Mucosa of descending colon (tissue), 3 donors: ENCODE measurements at places on chromosomes 11 and 22.
A peak's percentile ranks its signal among the peaks of the same experiment; 100 is the strongest.

DNA sequence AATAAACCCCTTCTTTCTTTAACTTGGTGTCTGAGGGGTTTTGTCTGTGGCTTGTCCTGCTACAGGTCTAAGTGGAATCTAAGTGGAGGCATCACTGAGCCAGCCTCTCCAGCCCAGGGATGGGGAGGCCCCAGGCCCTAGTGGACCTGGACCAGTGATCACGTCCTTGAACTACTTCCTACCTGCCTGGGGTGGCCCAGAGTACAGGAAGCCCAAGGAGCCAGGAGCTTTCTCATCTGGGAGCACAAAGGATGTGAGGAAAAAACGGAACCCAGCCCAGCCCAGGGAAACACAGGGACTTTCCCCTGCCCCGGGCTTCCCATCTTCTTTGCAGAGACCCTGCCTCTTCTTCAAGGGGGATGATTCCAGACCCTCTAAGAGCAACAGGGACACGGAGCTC, 3.5 kb upstream of the CD5 start:
- DNase-seq = no peak

DNA sequence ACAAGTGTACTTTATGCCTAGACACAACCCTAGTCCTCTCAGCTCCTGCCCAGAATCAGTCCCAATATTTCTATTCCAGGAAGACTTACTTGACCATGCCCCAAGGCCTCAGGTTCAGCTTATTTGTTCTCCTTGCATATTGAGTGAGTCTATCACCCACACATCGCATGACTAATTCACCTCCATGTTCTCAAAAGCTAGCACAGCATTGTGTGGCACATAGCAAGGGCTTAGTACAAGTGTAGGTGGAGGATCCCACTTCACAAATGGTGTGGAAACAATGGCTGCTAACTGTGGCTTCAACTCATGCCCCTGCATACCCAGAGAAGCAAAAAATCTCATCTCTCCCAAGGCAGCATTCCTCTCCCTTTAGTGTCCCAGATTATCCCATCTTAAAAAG, 602.6 kb upstream of the API5 start:
- no peak for DNase-seq

GRCh38 chr11:70625582-70626518, 227.5 kb downstream of the CTTN start:
- no peak for DNase-seq

- no peak for DNase-seq
Observed at GRCh38 chr22:36267896-36268485, 15.1 kb downstream of the APOL1 start.

- no peak for DNase-seq
Observed at GRCh38 chr22:47289336-47289985, 527.0 kb downstream of the TBC1D22A start.

DNA sequence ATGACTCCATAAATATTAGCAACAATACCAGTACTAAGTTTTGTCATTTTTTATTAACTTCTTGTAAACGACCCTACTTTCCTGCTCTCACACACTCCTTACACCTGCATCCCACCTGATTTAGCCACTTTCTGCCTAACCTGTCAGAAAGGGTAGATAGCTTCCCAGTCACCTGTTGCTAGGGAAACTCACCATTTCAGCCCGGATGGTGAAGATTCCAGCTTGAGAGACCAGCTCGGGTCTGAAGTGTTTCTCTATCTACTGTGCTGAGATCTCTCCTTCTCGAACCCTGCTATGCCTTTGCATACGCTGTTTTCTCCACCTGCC, at the start of gene PARVG:
PARVG (plus strand) TSS at position 220 of the 327 bp plus-strand sequence. CDS start 2,405 bp downstream, outside the sequence.
- DNase-seq = no peak

DNA sequence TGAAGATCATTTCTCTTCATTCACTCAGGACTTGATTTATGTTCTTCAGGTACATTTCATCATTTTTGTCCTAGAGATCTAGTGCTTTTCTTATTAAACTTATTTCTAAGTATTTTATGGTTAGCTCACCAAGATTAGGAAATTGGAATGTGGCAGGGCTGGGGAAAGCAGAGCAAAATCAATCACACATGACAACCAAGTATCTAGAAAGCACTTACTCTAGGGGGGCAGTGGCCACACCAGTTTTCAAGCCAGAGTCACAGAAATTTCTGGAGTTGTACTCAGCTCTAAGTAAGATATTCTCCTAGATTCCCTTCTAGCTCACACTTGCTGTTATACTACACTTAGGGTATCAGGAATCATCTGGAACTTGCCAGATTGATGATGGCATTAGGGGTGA, 33.3 kb upstream of the MYEOV start:
- DNase-seq = no peak

GRCh38 chr22:45657701-45658100, 13.9 kb upstream of the ATXN10 start:
- DNase-seq = no peak

DNA sequence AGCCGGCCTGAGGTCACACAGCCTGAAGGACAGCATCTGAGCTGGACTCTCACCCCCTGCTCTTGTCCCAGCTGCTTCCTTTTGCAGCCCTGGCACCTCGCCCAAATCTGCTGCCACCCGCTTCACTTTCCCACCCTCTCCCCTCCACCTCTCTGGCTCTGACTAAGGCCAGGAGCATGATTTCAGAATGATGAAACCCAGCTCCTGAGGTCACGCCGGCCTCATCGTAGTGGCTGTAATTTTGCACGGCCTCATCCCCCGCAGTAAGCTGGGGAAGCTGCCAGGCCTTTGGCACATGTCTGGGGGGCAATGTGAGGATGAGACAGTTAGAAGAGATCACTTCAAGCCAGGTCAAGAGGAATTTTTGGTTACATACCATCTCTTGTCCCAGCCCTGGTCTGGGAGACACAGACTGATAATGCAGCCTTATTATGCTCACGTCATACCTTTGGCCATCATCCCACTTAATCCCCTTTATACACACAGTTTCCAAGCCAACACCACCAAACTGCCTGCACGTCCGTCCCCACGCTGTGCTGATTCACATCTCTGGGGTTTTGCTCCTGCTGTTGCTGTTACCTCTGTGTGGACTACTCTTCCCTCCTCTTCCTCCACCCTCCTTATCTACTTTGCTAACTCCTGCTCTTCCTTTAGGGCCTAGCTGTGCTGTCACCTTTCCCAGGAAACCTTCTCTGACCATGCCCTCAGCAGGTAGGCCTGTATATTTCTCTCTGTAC, 58.1 kb downstream of the CHRDL2 start:
- DNase-seq = peak; percentile 67

DNA sequence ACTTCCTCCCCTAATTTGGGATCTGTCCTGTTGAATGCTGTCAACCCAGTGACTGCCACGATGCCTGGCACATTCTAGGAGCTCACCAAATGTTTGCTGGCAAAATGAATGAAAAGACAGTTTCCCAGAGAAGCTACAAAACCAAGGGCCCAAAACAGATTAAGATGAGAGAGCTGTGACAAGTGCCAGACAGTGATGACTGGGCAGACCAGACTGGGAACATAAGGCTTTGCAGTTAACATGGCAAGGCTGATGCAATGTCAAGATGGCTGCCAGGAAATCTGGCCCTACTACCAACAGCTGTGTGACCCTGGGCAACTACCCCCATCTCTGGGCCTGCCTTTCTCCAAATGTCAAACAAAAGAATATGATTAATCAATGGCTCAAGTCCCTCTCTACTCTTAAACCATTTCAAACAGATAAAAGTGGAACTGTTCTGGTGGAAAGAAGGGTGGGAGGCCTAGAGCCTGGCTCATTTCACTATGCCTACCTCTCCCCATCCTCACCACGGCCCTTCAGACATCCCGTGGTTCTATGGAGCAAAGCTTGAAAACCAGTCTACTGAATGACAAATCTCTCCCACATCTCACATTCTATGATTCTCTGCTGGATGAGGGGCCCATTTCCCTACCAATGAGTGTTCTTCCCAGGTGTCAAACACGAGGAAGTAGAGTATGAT, 12.8 kb downstream of the AP1B1 start:
- no peak for DNase-seq

GRCh38 chr22:17823226-17823625, 49.0 kb upstream of the BID start:
- no peak for DNase-seq

DNA sequence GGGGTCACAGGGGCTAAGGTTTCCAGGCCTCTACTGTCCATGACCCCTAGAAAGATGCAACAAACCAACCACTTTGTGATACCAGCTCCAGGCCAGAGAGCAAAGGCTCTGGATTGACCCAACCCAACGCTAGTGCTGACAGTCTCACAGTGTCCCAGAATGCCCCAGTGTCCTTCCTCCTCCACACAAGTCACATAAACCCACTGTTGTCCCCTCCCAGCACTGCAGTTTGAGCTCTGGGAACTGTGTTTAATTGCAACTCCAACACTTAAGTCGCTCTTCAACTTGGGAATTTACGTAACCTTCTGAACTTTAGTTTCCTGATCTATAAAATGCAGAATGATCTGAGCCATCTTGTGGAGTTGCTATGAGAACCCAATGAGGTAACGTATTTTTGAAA, 47.5 kb downstream of the PC start:
- no peak for DNase-seq

- DNase-seq = peak; percentile 78
Observed at GRCh38 chr22:43007519-43008102, 7.3 kb downstream of the PACSIN2 start.

DNA sequence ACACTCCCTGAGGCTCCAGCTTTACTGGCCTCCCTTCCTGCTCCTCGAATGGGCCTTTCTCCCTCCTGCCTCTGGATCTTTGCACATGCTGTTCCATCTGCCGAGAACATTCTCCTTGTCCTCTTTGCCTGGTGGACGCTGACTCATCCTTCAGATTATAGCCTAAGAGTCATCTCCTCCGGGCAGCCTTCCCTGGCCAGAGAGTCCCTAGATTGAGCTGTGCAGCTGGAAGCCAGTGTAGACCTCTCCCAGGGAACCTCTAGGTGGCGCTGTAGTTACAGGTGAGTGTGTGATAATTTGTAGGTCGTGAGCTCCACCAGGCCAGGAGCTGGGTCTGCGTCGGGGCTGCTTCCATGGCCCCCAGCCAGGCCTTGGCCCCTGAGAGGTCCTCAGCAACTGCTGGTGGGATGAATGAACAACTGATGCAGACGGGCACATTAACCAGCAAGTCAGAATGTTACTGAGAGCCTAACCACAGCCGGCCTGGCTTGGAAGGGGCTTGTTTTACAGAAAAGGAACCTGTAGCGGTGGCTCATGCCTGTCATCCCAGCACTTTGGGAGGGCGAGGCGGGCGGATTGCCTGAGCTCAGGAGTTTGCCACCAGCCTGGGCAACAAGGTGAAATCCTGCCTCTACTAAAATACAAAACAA, 8.7 kb downstream of the PNPLA5 start:
- peak; percentile 31 for DNase-seq

DNA sequence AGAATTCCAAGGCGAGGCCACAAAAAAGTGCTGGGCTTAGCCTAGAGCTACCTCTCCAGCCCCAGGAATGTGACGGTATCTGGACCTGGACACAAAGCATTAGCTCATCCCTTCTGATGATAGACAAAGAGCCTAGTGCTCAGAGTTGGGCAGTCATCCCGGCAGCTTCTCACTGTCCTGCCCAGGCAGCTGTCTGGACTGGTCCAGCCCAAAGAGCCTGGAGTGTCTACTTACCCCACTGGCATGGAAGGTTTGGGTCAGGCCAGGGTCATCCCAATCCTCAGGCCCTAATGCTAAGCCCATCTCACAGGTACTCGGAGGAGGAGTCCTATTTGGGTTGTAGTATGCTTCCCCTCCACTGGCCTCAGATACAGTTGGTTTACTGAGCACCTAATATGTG, 31.0 kb downstream of the NAV2 start:
- no peak for DNase-seq

DNA sequence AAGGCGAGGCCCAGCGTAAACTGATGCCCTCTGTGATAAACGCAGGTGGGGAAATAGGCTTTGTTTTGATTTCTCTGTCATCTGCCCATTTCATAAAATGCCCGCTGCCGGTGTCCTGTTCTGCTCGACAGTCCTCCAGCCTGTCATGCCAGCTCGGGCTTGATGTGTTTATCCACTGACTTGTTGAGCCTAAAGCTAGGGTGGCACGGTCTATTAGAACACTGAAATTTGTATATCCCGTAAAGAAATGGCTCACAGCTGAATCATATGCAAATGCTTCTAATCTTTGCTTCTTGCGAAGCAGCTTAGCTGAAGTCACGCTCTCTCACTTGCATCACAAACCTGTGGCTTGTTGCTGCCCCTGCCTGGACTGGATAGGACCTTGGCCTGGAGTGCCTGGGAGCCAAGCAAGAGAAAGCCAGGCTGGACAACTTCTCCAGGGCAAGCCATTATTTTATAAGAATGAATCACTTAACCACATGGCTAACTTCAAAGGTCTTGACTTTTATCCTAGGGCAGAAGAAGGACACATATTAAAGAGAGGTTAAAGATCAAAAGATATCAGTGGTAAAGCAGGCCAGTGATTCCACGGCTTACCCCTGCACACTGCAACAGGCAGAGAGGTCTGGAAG, 33.1 kb downstream of the EHF start:
- no peak for DNase-seq

GRCh38 chr11:63682066-63683021, 1.0 kb downstream of the RTN3 start:
- DNase-seq = no peak

DNA sequence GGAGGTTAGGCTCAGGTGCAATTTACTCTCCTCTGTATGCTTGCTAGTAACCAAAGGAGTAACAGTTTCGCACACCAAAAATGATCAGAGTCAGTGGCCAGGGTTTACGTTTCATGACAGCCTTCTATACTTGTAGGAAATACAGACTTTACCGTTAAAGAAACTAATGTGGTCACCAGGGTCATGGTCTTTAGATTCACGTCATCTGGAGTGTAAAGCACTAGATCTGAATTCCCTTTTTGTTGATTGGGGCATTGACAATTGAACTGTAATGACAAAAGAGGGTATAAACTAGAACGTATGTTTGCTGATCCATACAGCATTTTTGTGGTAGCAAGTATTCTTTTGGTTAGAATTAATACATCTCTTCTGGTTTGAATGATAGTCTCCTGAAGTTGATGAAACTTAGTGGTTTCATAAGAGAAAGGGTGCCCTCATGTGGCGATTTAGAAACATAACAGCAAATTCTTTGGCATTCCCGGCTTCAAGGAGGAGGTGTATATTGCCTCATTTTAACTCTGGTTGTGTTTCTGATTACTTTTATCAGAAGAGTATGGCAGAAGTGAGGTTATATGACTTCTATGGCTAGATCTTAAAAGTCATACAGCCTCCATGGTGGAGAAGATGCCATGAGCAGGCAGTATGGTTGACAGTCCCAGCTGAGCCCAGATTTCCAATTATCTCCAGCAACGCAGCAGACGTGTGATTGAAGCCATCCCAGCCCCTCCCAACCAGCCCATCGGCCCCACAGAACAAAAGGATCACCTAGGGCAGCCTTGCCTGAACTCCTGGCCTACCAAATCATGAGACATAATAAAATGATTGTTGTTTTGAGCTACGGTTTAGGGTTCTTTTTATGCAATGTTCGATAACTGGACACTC, 35.1 kb downstream of the MMP7 start:
- DNase-seq = peak; percentile 52

GRCh38 chr11:36251823-36252222, 37.4 kb downstream of the COMMD9 start:
- DNase-seq = no peak

- no peak for DNase-seq
Observed at GRCh38 chr22:48523761-48524160, 1303.9 kb downstream of the BRD1 start.
